Fibroblast of villous mesenchyme (primary cell): ENCODE measurements at places on chromosomes 2 and 18. TPM values are rescaled to one million over a fixed set of nuclear protein-coding genes. Genes with fewer than 3 reads are reported as not detected.
A peak's percentile ranks its signal among the peaks of the same experiment; 100 is the strongest.

GRCh38 chr2:239717706-239718105, 307.4 kb downstream of the NDUFA10 start:
- DNase-seq = no peak

DNA sequence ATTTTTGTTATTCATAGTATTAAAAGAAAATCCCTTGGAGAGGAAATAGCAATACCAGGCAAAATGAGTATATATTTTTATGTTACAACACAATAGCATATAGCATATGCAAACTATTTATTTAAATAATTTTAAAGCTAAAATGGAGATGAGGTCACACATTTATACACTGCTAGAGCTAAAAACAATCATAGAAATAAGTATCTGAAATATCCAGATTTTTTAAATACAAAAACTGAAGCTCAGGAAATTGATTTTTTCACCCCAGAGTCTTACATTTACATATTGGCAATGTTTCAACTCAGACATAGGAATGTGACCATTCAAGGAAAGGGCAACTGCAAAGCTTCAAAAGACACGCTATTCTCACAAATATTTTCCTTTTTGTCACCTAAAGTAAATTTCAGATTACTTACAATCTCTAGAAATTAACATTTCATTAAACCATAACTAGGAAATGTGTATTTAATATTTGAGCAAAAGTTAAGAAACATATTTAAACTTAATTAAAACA, 8.9 kb downstream of the TFPI start:
- DNase-seq = no peak

GRCh38 chr2:169715379-169716237, 18.0 kb upstream of the KLHL23 start:
- peak; percentile 45 for DNase-seq

DNA sequence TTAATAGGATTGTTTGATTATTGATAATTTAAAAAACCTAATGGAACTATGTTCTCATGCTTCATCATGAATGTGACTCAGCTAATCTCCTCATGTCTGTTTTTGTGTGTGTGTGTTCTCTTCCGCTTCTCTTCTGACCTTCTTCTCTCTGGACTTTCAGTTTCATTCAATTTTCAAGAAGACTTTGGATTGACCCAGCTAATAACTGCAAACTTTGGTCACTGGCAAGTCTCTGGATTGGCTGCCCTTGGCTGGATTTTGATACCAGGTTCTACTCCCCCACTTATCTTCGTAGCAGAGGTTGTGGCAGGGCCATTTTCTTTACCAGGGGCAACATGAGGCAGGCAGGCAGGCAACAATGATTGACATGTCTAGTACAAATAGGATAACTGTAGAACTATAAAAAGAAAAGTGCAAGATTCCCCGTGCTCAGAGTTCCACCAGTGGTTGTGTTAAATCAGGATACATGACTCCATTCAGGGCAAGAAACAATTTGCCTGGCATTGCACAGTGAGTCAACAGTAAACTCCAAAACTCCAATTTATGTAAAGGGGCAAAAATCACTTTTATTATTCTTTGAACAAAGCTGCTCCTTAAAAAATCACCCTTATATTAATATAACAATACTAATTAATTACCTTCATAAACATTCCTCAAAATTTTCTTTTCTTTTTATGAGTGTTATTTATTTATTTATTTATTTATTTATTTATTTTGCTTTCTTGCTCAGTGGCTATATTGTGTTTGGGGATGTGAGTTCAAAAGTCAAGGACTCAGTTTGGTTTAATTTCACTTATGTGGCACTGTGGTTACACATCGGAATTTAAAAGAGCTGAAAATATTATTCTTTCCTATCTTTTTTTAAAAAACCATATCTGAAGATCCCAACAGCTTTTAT, 167.6 kb downstream of the RND3 start:
- DNase-seq = no peak

SAG gene
- not detected in 2 replicates for total RNA-seq

UBE2F gene
- 49.3 and 81.6 TPM in 2 replicates for total RNA-seq

DNA sequence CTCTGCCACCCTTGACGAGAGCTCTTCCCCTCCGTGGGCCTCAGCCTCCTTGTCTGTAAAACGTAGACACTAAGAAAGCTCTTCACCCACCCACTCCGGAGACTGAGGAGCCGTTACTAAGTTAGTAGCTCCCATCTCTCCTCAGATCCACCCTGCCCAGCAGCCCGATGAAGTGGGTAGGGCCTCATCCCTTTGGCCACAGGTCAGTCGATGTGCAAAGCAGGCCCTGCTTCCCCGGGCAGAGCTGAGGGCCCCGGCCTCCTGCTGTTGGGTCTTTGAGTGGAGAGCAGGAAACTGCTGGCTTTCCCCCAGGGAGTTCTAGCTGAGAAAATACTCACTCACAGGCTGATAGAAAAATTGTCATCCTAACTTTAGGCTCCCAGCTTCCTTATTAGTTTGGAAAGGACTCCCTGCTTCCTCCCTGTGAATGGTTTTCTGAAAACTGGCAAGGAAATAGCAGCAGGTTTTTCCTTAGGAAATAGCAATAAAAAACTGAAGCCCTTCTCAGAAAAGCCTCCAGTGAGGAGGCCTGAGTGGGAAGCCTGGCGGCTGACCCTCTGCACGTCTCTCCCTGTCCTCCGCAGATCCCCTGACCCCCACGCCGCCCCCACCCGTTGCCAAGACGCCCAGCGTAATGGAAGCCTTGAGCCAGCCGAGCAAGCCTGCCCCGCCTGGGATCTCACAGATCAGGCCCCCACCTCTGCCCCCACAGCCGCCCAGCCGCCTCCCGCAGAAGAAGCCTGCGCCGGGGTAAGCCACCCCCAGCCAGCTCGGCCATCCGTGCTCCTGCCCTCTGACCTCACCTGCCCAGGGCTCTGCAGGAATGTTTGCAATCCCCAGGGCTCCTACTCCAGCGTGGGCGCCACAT, 30.2 kb downstream of the ITGB1BP1 start:
- DNase-seq = peak; percentile 22

DNA sequence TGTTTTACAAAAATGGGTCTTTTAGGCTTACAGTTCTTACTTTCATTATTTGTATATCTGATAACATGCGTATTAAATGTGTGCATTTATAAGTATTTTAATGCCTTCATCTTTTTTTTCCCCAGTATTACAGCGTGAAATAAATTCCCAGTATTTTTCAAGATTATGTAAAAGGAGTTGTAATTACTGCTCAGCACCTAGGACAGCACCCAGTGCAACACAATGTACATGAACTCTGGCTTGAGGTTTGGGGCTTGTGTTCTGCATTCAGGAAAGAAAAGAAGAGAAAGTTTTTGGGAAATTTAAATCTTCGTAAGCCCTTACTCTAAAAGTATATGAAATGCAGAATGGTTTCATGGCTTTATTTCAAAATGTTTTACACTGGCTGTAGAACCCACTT, 16.7 kb downstream of the ZNF638 start:
- peak; percentile 60 for DNase-seq

DNA sequence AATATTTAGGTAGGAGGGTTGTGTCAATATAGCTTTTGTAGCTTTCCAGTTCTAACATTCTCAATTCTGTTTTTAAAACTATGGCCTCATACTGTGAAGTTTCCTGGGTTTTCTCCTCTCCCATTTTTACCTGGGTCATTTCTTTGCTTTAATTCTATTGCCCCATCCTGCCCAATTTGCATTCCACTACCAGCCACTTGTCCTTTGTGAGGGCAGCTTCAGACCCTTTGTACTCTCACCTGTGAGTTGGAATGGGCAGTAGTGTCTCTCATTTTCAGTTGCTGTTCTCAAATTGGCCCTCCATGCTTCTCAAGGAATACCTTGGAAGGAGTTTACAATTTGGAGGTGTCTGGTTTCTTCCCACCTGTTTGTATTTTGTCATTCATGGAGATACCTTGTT, 108.4 kb downstream of the CAMKMT start:
- no peak for DNase-seq

GRCh38 chr2:71901466-71901865, 246.2 kb downstream of the CYP26B1 start:
- no peak for DNase-seq

GRCh38 chr2:123563515-123563914, 461.6 kb upstream of the CNTNAP5 start:
- DNase-seq = no peak

- no peak for DNase-seq
Observed at GRCh38 chr2:62968668-62969067, 82.0 kb upstream of the OTX1 start.

GRCh38 chr2:173456960-173457359, 102.3 kb downstream of the CDCA7 start:
- DNase-seq = no peak

- DNase-seq = no peak
Observed at GRCh38 chr18:75293591-75293990, 83.0 kb downstream of the TSHZ1 start.

CCDC85A gene
- 2.3 and 5.2 TPM in 2 replicates for total RNA-seq

- DNase-seq = no peak
Observed at GRCh38 chr2:227323818-227324217, 1.2 kb upstream of the MFF start.

GRCh38 chr18:54671291-54671881, 80.3 kb downstream of the DYNAP start:
- peak; percentile 57 for DNase-seq

CD8B2 gene
- total RNA-seq = not detected in 2 replicates

MOGAT1 gene
- not detected in 2 replicates for total RNA-seq

RNU2-63P gene
- total RNA-seq = under 0.01 TPM in 1 of 2 replicates, not detected in the other

IL36B gene
- total RNA-seq = not detected in 2 replicates

C2orf81 gene
- total RNA-seq = 0.86 and 1.3 TPM in 2 replicates

DNA sequence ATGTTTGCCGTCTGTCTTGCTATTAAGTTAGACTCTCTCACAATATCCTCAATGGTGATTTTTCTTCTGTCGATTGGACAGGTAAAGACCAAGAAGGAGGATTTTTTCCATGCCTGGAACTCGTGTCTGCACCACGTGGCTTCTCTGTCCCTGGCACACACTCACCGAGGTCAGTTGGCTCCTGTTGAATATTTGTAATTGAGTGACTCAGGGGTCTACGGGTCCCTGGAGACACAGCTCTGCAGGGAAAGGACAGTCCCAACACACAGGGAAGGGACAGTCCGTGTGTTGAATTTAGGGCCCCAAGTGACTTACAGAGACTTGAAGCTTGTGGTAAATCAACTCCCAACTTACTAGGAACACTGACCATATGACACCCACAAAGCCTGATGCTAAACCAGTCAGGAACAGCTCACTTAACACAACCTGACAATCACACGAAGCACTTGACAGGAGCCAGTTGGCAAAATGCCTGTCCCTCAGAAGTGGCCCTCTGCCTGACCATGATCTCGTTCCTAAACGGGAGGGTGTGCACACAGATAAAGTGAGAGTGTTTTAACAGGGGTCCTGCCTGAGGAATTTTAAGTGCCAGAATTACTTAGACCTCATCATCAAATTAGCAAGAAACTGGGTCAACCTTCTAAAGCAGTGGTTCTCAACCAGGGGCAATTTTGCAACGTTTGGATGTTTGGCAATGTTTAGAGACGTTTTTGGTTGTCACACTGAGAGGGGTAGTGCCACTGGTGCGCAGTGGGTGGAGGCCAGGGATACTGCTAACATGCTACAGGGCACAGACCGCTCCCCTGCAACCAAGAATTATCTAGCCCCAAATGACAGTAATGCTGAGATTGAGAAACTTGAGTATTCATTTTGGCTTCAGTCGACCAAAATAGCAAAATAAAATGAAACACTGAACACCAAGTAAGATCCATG, 88.9 kb upstream of the BCL2L11 start:
- no peak for DNase-seq

DNA sequence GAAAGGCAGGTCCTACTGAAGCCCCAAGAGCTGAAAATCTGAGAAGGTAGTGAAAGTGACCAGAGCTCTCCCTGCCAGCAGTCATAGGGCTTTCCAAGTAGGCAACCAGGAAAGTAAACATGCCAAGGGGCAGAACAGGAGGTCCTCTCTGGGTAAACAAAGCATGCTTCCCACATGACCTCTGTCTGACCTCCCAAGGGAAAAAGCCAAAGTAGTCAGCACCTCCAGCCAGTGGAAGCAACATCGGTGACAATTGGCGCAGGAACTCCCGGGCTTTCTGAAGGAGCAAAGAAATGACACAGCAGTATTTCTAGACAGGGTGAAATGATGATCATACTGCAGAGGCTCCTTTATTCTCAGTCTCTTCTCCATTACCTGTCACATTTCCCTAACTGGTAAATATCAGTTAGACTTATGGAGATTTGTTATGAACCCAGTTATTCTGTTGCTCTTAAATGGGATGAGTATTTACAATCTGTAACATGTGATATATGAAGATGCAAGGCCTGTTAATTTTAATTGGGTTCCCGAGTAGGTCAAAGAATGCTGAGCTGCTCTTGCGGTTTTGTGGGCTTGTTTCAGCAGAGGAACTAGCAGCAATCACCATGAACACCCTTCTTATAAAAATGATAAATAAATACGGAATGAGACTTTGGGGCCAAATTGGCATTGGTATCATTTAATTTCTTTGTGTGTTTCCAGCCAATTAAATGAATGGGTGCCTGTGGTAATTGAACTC, 321.0 kb downstream of the RND3 start:
- DNase-seq = peak; percentile 70

- peak; percentile 51 for DNase-seq
Observed at GRCh38 chr2:241844066-241844728, 14.5 kb downstream of the PDCD1 start.

GRCh38 chr2:46520130-46520711, 40.9 kb downstream of the TMEM247 start:
- DNase-seq = peak; percentile 84

ELOA2 gene
- not detected in 2 replicates for total RNA-seq

DNA sequence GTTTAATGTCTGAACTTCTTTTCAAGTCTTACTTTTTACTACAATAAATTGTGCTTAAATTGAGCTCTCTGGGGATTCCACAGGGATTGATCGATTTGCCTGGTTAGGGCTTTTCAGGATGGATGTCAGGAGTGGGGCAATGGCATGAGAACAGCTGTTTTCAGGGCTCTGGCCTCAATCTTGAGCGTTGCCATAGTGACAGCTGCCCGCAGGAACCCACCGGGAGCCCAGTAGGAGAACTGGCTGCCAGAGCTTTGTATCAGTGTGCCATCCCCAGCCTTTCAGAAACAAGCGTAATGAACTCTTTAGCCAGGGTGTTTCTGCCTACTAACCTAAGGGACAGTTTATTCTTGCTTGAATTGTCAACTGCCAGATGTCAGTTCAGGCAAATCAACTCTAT, 93.5 kb downstream of the GALNT3 start:
- no peak for DNase-seq

- no peak for DNase-seq
Observed at GRCh38 chr2:174552880-174553279, 44.7 kb downstream of the WIPF1 start.

DNA sequence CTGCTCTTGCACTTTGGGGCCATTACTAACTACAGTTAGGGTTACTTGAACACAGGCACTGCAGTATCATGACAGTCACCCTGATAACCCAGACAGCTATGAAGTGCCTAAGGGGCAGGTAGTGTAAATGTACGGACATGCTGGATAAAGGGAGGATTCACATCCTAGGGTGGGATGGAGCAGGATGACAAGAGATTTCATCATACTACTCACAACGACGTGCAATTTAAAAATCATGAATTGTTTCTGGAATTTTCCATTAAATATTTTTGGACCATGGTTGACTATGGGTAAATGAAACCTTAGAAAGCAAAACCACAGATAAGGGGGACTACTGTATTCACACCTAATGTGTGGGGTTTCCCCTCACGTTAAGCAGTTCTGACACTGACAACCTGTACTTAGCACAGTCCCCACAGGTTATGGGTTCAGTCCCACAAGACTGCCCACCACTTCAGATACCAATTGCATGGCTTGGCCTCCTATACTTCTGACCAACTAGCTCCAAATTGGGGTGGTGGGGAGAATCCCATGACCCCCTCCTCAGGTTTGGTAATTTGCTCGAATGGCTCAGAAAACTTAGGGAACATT, 75.8 kb downstream of the NAT8 start:
- DNase-seq = no peak

- DNase-seq = peak; percentile 17
Observed at GRCh38 chr2:97844311-97844859, 131.0 kb downstream of the ZAP70 start.
